Mucosa of descending colon (tissue), 3 donors: ENCODE measurements at places on chromosomes 3 and 15. TPM values are rescaled to one million over a fixed set of nuclear protein-coding genes. Genes with fewer than 3 reads are reported as not detected.

DNA sequence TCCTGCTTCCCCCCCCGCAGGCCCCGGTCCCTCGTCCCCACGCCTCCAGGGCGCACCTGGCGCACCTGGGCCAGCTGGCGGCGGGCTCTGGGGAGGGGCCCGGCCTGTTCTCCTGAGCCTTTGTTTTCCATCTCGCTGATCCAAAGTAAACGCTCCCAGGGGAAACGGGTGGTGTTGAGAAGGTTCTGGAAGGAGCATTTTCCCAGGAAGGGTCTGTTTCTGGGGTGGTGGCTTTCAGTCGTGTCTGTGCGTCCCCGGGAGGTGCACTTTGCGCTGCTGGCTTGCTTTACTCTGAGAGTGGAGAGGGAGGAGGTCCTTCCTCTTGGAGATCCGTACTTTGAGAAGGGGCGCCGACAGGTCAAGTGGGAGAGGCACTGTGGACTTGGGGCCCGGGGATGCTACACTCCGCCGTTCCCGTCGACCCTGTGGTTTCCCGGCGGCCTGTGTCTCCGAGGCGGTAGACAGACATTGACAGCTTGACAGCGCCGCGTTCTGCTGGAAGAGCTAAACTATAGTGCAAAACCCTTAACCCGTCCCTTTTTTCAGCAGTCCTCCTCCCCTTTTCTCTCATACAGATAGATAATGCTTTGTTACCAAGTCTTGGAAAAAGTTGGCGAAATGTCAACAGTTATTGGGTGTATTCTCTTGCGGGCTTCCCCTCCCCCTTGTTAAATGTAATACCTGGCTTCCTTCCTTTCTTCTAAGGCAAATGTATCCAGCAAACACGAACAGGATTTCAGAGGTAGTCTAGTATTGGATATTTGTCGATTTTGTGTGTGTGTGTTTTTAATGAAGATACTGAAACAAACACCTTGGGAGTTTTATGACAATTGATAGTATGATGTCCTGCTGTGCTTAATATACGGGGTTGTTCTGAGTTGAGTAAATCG, 6.5 kb downstream of the TPM1 start:
- DNase-seq = peak; percentile 78

The MCF2L2 gene
- total RNA-seq = 1.1 TPM

DNA sequence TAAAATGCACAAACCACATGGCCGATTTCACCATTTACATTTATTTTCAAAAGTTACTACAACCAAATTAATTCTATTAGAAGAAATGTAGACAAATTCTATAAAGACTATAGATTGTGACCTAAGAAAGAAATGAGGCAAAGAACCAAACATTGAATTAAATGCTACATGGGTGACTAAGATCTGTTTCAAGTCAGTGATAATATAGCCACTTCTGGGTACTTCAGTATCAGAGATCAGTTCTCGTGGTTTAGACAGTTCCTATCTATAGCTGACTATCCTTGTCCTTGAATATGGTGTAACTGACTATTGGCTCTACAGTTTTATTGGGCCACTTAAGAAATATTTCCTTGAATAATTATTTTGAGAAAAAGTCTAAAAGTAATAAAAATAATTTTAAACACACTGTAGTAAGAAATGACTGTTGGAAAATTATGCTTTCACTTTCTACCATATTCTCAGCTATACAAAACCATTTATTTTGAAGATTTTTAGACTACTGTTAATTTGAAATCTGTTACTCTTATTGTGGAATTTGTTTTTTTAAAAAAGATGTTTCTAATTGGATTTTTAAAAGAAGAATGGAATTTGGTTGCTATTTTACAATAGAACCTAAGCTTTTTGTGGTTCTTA, 14.1 kb downstream of the KCNMB3 start:
- no peak for DNase-seq

DNA sequence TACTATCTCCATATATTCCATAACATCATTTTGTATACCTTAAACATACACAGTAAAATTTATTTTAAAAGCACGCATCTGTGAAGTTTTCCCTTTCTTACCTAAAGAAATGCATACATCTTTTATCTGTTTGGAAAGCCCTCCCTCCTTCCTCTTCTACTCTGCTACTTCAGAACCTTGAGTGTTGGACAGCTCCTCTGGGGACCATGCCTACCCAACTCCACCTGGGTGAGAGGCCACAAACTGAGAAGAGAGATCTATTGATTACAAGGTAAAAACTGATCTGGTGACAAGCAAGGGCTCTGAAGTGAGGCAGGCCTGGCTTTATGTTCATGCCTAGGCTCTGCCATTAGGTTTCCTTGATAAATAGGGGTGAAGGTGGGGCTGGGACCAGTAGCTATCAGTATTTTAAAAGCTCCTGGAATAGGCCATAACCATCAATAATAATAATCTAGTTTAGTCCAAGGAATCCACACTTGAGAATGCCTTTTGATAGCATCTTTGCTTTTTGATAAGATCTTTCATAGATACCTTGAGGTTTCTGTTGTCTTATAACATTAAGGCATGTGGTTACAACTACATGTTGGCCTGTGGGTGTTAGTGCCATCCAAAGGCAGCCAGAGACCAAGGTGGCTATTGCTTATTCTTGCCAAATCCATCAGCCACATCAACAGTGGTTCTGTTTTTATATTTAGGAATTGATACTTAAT, 148.8 kb downstream of the KCNMB2 start:
- peak; percentile 12 for DNase-seq

GRCh38 chr3:183212096-183212495, 41.0 kb upstream of the B3GNT5 start:
- no peak for DNase-seq

DNA sequence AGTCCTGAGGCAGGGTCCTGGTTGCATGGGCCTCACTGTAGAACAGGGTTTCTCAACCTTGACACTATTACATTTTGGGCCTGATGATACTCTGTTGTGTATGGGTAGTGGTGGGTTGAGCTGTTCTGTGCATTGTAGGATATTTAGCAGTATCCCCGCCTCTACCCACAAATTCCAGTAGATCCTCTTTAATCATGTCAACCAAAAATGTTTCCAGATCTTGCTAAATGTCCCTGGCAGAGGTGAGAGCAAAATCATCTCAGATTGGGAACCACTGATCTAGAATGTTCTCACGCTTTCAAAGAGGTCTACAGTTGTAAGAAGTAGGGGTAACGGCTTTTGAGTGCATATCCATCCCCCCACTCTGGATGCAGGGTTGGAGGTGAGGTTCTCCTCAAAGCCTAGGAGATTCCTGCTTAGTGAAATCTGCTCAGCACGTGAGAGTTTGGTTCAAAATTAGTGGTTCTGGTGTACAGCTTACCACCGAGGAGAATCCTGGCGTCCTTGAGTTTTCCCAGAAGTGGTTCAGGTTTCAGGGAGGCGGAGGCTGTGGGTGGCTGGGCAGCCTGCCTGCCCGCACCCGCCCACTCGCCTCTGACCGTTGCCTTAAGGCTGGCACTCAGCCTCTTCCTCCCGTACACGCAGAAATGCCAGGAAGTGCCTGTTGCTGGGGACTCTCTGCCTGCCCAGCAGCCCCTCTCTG, 5.3 kb downstream of the ACVR2B start:
- DNase-seq = peak; percentile 73
